Activated naive CD8-positive, alpha-beta T cell treated with anti-CD3 and anti-CD28 coated beads, Interleukin-2, amount 50 U/mL, for 24 hours (primary cell): ENCODE measurements at places on chromosomes 5 and 9.
A peak's percentile ranks its signal among the peaks of the same experiment; 100 is the strongest.

DNA sequence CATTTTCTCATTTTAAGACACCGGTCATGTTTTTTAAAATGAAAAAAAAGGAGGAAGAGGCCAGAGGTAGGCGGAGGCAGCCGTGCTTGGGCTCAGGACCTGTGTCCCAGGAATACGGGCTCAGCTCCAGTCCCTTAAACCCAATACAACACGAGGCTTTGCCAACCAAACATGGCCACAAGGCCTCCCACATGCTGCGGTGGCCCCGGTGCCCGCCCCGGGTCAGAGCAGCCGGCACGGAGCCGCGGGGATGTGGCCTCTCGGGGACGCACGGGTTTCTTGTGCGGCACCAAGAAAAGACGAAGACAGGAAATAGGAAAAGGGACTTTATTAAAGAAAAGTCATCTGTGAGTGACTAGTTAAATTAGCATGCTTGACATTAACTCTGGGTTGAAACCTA lies 25.3 kb upstream of the CAMSAP1 start:
- no peak for DNase-seq

- DNase-seq = no peak
These were observed 26.0 kb upstream of the SEMA4D start for GRCh38 chr9:89523948-89524347.

DNA sequence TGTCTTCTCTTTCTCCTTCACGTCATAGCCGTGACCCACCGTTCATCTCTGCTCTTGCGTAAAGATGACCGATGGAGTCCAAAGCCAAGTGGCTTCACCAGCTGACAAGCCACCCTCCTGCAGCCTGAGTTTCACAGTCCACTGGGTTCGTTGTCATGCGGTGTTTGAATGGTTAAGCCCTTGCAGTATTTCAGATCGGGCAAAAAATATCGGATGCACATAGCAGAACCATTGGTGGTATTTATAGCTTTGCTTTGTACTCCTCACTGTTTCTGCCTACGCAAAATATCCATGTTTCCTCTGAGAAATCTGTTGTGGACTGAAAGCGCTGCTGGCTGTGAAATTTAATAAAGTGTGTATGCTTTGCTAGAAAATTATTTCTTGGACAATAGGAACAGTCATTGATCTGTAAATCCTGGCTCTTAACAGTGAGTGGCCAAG lies 34.5 kb upstream of the NCS1 start:
- DNase-seq = no peak

DNA sequence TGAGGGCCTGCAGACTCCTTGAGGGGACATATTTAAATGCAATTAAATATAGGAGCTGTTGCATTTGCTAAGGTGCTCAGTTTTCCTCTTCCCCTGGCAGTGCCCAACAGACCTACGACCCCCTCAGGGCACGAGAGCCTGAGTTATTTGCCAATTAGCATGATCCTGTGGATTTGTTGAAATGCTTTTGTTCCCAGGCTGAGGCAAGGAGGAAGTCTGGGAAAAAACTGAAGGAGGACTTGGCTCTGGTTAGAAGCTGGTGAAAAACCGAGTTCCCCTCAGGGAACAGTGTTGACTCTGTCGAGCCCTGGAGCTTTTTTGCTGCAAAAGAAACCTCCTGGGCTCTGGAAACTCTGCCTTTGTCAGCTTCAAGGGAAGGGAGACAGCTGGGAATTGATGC lies 103.6 kb upstream of the SHB start:
- DNase-seq = no peak

DNA sequence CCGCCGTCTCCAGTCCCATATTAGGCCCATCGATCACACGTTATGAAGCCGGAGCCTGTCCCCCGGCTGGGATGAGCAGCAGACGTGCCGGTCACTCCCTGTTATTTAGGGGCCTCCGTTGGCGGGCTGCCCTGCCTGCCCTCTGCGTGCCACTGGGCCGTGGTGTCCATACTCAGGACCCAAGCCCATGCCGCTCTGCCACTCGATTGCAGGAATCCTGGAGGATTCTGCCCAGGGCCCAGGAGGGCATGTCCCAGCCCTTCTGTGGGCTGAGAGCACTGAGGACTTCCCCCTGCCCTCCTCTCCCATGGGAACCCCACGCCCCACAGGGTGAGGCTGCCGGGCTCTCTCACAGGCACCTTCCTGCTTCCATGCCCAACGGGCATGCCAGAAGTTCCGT lies 19.6 kb upstream of the LAMC3 start:
- no peak for DNase-seq

DNA sequence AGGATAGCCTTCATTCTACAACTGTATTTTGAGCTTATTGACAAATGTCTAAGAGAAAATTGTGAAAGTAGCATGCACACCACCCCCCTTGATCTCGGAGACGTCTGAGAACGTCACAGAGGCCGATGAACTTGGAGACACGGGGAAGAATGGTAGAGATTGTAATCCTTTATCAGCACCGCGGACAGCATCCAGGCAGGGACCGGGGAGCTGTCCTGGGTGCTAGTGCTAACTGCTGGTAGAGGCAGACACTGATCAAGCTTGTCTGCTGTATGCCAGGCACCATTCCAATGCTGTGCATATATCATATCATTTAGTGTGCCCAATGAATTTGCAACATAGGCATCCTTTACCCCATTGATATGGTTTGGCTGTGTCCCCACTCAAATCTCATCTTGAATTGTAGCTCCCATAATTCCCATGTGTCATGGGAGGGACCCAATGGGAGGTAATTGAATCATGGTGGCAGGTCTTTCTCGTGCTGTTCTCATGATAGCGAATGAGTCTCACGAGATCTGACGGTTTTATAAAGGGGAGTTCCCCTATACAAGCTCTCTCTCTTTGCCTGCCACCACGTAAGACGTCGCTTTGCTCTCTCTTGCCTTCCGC lies 98.8 kb downstream of the LHX2 start:
- peak; percentile 55 for DNase-seq

DNA sequence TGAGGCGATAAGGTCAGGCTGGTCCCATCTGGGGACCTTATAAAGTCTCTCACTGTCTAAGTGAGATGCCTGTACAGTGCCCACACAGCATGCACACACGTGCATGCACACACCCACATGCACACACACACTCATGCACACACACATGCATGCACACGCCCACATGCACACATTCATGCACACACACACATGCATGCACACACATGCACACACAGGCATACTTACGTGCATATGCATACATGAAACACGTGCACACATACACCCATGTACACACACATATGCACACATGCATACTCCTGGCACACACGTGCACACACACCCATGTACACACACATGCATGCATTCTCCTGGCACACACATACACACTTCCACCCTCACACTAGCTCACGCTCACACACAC lies 12.2 kb downstream of the COL23A1 start:
- no peak for DNase-seq

GRCh38 chr5:131720714-131721113 lies 76.1 kb downstream of the FNIP1 start:
- DNase-seq = no peak

DNA sequence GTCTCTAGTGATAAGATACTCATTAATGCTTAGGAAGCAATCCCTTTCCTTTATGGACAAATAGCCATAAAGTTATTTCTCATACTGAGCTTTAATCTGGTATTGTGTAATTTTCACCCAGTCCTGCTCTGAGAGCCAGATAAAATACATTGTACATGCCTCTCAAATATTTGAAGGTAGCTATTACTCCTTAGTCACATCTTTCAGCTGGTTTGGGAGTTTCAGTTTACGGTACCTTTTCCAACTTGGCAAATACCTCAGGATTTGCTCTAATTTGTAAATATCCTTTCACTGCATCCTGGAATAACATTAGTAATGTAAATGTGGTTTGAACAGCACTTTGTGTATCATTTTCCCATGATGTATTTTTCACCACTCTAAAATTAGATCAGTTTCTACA lies 47.4 kb downstream of the ABHD17B start:
- no peak for DNase-seq

DNA sequence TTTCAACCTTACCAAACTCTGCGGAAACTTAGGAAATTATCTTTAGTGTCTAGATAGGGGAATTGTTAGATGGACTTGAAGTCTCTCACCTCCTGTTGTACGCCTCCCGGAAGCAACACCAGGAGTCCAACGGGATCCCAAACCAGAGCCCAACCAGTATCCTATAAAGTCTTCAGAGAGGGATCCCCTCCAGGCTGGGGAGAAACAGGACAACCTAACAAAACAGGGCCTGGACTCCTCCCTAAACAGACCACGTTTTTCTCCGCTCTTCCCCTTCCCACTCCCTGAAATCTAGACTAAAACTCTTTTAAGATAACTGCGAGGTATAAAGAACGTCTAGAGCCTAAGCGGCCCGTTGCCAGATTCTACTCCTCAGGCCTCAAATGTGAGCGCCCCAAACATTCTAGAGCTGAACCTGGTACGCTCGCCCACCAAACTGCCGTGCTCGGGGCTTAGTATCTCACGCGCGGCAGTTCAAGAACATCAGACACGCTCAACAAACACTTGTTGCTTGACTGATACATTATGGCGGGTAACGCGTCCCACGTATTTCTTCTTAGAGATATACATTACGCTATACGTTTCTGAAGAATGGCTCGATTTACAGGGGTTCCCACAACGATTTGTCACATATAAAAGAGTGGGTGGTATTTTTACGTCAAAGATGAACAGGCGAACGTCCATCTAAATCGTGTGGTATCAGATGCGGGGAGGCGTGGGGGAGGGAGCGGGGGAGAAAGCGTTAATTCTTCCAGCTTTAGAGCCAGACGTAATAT lies 663 bp upstream of the SMIM27 start:
- peak; percentile 50 for DNase-seq

GRCh38 chr5:60545551-60545950 lies 154.4 kb downstream of the DEPDC1B start:
- no peak for DNase-seq

DNA sequence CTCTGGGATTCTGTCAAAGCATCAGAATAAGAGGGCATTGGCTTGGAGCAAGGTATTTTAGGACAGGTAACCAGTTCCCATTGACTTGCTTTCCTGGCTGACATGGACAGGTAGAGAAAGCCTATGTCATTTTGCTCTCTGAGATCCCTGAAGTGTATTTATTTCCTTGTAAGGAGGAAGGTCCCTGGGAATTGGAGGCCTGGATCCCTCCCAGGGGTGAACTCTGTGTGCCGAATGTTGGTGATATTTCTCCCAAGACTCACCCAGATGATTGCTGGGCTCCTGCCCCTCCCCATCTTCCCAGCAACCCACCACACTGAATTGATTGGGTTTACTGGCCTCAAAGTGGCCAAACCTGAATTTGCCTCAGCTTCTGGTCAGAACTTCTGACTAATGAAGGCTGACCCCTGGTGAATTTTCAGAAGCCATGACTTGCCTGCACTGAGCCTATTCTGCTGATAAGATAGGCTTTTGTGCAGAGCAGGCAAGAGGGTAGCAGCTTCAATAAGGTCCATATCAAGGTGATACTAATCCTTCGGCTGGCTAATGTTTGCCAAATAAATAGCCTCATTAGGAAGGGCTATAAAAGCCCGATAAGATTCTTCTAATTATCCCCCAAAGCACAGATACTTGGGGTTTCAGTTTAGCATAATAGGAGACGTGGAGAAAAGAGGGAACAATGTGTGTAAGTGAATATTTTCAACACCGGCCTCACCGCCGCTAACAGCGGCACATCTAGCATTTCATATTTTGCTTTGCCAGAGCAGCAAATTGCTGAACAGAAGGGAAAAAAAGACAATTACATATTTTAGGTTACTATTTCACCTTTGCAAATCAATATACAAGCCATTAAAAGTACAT lies 152.9 kb upstream of the PITX1 start:
- DNase-seq = no peak

DNA sequence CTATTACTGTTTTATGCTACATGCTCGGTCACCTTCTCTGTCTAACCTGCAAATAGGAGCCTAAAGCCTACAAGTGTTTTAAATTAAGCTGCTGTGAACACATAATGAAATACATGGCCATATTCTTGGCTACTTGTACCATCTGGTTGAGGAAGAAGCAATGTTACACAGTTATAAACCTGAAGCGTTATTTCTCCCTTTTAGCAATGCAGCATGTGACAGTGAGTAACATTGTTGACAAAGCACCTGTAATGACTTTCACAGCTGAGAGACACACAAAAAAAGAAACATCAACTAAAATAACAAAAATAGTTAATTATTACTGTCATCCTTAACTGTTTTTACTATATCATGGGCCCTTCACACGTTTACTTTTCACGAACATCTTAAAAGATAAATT lies 146.9 kb downstream of the RORB start:
- no peak for DNase-seq

- DNase-seq = no peak
These were observed 226.5 kb downstream of the GABBR2 start for GRCh38 chr9:98482226-98482625.

GRCh38 chr5:85077581-85077980 lies 692.9 kb upstream of the EDIL3 start:
- no peak for DNase-seq

GRCh38 chr5:61820836-61821235 lies 485.2 kb upstream of the KIF2A start:
- no peak for DNase-seq

DNA sequence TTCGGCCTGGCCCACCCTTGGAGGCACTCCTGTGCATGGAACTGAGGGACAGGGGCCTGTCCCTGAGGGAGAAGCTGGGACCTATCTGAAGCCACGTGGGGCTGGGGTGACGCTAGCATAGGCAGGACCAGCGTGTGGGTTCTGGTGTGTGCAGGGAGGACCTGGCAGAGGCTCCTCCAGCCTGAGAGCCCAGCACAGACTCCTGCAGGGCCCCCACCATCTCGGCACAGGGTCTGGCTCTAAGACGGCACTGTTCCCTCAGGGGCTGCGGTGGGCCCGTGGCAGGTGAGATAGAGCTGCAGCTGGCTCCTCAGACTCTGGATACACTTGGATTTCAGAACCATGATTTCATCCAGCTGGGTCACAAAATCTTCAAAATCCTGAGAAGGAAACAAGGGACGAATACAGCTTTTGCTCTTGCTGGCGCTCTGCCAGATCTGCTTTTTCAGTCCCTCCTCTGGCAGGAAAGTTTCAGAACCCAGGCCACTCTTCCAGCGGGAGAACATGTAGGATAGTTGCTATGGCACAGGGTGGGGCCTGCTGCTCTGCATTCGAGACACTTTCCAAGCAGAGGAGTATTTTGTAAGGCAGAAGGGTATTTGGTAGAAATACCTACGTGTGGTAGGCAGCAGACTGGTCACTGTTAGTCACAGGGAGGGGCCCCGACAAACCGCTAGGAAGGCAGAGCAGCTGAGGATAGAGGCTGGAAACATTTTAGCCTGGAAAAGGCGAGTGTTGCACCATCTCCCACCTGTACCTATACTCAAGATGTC lies 74.7 kb downstream of the KIF24 start:
- DNase-seq = no peak

DNA sequence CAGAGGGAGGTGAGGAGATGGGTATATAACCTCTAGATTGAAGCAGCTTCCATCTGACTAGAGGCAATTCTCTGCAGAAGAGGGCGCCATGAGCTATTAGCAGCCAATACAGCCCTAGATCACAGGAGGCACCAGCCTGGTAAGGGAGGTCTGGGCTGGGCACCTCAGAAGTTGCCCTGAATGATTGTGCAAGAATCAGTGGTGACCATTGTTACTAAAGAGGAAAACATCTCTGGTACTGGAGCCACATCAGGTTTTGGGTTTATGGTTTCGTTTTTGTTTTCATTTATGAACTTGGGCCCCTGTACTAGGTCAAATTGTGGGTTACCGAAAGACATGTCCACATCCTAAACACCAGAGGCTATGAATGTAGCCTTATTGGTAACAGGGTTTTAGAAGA lies 342.0 kb downstream of the MLLT3 start:
- no peak for DNase-seq
